Sigmoid colon (tissue), 7 donors: ENCODE measurements at places on chromosomes 6 and 20. TPM values are rescaled to one million over a fixed set of nuclear protein-coding genes. Genes with fewer than 3 reads are reported as not detected.
A peak's percentile ranks its signal among the peaks of the same experiment; 100 is the strongest.

DNA sequence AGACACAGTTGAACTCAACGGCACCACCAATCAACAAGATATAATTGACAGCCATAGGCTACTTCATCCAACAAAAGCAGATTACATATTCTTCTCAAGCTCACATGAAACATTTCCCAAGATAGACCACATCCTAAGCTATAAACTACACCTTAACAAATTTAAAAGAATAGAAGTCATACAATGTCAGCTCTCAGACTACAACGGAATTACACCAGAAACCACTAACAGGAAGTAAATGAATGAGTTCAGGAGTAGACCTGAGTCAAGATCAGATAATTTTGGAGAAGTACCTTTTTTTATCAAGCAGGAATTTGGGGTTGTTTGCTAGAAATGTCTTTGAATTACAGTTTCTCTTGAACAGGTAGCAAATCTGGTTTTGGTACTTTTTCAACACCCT, 237.8 kb downstream of the TBX18 start:
- DNase-seq, result no peak

- no peak for DNase-seq
Observed at GRCh38 chr6:156189714-156190113, 587.5 kb upstream of the ARID1B start.

GRCh38 chr6:56292505-56293181, 45.3 kb upstream of the COL21A1 start:
- no peak for DNase-seq

- DNase-seq, result no peak
Observed at GRCh38 chr6:46549155-46549554, 57.9 kb upstream of the RCAN2 start.

- DNase-seq, result no peak
Observed at GRCh38 chr6:9292975-9293374, 857.6 kb upstream of the SLC35B3 start.

Gene ZKSCAN3
- total RNA-seq, result 9.1 TPM

Gene TSPYL1
- 60.1 TPM for total RNA-seq

GRCh38 chr20:50353289-50353961, 156.8 kb upstream of the PTPN1 start:
- DNase-seq, result peak; percentile 53

GRCh38 chr6:16403831-16404230, 165.4 kb downstream of the GMPR start:
- DNase-seq, result no peak

Gene SYCP2L
- total RNA-seq, result 0.66 TPM

Gene ISM1
- total RNA-seq, result 1.6 TPM

GRCh38 chr6:150413781-150414281, 45.0 kb downstream of the IYD start:
- DNase-seq, result no peak

Gene OR12D3
- total RNA-seq, result not detected

Gene GPR6
- total RNA-seq, result not detected

DNA sequence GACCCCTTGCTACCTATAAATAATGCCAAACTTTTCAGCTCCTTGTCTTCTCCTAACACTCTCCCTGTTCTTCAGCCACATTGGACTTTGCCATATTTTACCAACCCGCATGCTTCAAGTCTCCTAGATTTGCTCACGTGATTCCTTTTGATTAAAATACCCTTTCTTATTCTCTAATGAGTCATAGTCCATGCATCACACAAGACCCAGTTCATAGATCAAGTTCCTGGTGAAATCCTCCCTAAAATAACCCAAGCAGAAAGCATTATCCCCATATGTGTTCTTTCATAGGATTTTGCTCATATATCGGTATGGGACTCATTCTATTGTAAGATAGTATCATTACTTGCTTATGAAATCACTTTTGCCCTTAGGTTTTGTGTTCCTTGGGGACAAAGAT, 108.9 kb upstream of the STXBP5 start:
- DNase-seq, result no peak

Gene KHDC1L
- not detected for total RNA-seq

DNA sequence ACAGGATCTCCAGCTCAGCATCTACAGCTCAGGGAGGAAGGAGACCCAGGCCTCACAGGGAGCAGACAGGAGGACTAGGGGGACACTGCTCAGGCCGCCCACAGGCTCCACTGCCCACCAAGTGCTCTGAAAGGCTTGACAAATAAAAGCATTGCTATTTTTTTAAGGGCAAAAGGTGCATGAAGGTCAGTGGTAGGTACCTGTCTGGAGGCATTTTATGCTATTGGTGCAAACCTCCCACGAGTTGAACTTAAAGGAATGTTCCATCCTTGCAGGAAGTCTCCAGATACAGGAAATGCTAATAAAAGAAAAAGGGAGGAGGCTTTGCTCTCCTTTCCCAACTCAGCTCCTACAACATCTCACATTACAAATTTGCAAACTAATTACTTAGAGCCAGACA, 228.1 kb downstream of the FOXC1 start:
- no peak for DNase-seq

DNA sequence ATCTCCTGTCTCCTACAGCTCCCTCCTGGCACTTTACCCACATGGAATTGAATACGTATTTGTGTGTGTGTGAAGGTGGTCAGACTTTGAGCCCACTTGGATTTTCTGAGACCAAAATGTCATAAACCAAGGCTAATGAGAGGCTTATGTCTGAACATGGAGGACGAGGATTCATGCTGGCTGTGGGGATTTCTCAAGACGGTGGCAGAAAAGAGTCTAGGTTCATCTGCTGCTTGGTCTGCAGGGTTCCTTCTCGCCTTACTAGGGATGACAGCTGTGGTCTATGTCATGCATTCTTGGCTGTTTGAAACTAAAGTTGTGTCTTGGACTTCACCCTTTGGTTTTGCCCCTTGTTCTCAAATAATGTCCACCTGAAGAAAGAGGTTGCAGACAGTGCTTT, 58.6 kb downstream of the FAM120B start:
- DNase-seq, result no peak

- DNase-seq, result no peak
Observed at GRCh38 chr20:62518911-62519310, 43.1 kb upstream of the GATA5 start.

Gene TSBP1
- total RNA-seq, result not detected

DNA sequence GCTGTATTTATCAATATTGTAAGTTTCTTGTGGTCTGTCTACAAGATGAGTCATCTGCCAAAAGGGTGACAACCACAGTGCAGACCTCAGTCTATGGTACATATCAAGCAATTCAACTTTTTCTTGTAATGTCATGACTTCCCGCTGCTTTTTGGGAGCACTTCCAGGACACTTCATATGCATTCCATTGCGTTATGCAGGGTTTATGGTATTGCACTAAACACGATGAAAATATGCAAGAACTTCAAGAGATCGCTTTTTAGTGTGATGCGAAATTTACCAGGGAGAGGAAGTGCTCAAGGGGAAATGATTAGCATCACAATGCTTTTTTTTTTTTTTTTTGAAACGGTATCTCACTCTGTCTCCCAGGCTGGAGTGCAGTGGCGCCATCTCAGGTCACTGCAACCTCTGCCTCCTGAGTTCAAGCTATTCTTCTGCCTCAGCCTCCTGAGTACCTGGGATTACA, 166.5 kb downstream of the TFAP2A start:
- DNase-seq, result no peak

- no peak for DNase-seq
Observed at GRCh38 chr6:120899932-120900331, 434.3 kb downstream of the TBC1D32 start.

DNA sequence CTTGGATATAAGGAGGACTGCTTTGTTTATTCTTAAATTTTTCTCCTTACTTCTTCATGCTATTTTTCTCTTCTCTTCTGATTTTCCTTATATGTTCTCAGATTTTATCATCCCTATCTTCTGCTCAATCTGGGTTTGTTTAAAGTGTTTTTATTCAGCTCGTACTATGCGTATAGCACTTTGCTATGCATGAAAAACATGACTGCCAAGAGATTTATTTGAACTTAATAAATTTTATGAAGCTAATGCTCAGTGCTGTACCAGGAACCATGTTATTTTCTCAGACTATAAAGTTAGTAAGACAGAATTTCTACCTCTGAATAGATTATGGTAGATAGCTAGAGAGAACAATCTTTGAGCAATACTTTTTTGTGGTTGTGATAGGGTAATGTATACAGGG, 305.9 kb downstream of the LAMA2 start:
- DNase-seq, result no peak

DNA sequence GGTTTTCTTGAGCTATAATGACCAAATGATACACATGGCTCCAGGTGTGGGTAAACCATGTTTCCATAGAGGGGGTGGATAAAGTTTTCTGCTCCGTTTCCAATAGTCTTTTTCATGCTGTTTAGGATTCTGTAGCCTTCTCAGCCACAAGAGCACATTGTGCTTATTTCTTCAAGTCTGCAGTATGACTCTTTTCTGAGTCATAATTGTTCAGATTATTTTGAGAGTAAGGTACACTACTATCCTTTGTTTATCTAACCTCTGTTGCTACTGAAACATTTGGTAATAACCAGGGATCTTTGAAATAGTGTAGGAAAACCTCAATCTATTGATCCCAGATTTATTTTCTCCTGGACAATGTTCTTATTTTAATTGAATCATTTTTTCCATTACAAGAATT, 247.9 kb upstream of the BMP2 start:
- DNase-seq, result no peak

Gene BFSP1
- 1.6 TPM for total RNA-seq

Gene CARMIL1
- 6.9 TPM for total RNA-seq

Gene PLN
- 294 TPM for total RNA-seq

GRCh38 chr20:23269954-23270353, 80.6 kb upstream of the NXT1 start:
- no peak for DNase-seq

Gene FKBP1C
- not detected for total RNA-seq

Gene TMEM151B
- 1.1 TPM for total RNA-seq

Gene HTR1E
- total RNA-seq, result not detected

DNA sequence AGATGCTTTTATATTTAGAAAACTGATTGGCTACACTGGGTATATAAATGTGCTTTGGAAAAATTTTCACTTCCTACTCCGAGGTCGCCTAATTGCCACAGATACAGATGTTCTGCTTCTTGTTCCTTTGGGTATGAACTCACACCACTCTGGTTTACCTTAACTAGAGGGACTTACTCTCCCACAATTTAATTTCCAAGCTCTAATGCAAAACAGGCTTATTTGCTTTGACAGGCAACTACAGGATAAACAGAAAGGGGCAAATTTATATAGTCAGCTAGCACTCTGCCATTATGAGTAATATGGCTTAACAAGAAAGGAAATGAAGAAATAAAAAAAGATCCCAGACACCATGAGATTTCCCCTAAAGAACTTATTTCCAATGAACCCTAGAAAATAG, 156.9 kb upstream of the ZFP64 start:
- no peak for DNase-seq

DNA sequence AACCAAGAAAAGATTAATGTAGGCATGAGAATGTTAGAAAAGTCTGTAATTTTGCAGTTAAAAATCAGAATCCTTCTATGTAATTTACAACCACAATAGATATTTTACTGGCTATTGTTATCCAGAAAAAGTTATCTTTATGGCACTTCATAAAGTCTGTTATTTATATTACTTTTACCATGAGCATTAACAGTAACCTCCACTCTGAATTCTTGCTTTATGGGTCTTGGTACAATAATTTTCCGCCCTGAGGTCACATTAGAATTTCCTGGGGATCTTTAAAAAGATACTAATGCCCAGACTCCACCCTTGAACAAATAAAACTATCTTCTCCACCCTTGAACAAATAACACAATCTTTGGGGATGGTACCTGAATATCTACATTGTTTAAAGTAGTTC, 9.6 kb downstream of the RSPO3 start:
- no peak for DNase-seq

GRCh38 chr6:49202924-49203536, 260.0 kb downstream of the MMUT start:
- DNase-seq, result no peak

Gene VSX1
- total RNA-seq, result not detected

Gene CCN6
- not detected for total RNA-seq

Gene FAM209B
- total RNA-seq, result not detected

DNA sequence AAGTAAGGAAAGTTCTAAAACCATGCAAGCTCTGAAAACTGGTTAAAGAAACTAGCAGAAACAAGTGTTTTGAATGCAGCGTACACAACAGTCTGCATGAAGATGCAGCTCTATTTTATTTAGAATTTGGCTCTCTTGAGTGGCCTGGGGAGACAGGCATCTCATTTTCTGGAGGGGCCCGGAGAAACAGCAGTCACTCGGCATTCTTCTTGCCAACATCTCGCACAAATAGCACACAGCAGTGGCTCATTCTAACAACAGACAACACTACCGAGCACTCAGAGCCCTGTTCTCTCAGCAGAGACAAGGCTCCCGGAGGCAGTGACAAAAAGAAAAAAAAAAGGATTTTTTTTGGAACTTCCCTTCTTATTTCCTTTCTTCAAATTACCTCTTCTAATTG, 108.5 kb upstream of the STMND1 start:
- no peak for DNase-seq

Gene HLA-C
- 197 TPM for total RNA-seq

DNA sequence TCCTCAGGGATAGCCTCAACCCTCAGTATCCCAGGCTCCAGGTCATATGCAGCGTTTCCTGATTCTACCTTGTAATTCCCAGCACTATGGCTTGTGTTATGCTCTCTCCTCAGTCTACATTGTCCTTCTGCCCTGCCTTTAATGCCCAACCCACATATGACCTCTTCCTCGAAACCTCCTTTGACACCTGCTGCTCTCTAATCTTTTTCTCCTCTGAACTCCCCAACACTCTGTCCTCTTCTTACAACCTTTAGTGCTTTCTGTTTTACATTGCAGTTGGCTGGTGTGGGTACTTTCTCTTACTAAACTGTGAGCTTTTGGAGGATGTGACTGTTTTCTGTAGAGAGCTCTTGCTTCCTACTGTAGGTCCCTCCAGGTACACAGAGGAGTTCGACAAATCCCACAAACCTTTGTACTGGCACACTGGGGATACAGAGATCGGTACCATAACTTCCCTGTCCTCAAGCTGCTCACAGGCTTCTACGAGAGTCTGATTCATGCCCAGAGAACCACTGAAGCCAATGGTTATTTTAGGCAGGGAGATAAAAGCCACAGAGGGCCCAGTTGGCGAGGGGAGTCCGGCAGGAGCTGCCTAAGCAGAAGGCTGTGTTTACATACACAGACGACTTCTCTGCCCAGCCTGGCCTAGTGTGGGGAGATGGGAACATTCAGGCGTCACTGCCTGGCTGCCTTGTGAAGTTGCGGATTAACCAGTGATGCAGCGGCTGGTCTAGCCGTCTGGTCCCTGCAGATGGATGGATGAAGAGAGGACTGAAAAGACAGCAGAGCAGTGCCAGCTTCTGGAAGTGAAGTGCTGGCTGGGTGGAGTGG, 8.4 kb upstream of the EPB41L1 start:
- DNase-seq, result no peak

DNA sequence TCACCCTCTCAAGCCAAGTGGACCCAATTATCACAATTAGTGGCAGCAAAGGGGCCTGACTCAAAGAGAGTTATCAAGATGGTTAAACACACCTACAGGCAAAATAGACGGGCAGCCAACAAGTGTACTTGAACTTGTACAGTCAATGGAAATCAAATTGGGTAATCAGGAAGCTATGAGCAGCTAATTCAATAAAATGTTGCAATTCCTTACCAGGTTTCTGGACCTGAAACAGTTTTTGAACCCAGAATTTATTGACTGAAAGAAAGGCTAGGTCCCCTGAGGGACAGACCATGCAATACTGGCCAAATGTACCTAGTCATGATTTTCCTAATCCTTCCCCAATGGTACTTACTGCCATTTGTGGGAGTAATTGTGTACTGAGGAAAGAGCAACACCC, 679.8 kb downstream of the EPM2A start:
- DNase-seq, result no peak

Gene TTBK1
- 0.27 TPM for total RNA-seq

- no peak for DNase-seq
Observed at GRCh38 chr6:156345700-156346099, 431.5 kb upstream of the ARID1B start.

Gene MEI4
- total RNA-seq, result not detected

GRCh38 chr6:138250513-138251247, 32.4 kb upstream of the PBOV1 start:
- DNase-seq, result no peak
